CD4-positive, alpha-beta T cell treated with Interleukin-6 at 100 ng/mL for 8 hours (primary cell): ENCODE measurements at places on chromosomes 3 and 15.
A peak's percentile ranks its signal among the peaks of the same experiment; 100 is the strongest.

DNA sequence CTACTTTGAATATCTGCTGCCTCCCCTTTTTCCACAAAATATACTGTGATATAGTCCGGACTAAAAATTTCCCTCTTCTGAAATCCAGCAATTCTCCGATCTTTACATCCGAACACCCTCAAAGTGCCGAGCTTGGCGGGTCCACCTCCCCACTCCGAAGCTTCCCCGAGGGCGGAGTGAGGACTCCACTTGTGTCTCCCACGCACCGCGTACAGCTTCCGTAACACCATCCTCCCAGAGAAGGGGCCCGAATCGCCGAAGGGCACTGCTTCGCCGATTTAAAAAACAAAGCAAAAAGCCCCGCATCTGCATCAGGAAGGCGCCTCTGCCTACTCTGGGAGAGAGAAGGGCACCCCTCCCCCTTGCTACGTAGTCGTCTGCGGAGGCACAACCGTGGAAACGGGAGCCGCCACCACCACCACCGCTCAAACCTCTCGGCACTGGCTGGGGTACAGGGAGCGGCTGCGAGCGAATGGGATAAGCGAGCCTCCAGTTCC, 551 bp downstream of the NCBP2 start:
- DNase-seq, result peak; percentile 28

DNA sequence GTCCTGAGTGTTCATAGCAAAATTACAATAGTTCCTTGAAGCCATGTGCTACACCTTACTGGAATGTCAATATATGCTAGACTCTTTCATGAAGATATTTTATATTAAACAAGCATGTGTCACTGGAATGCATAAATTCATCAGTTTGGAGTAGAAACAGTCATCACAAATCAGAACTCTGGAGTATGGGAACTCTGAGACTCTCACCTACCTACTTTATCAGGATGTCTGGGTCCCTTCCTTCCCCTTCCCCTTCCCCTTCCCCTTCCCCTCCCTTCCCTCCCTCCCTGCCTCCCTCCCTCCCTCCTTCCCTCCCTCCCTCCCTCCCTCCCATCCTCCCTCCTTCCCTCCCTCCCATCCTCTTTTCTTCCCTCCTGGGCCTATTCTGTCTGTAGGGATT, 144.7 kb upstream of the PEX5L start:
- no peak for DNase-seq

DNA sequence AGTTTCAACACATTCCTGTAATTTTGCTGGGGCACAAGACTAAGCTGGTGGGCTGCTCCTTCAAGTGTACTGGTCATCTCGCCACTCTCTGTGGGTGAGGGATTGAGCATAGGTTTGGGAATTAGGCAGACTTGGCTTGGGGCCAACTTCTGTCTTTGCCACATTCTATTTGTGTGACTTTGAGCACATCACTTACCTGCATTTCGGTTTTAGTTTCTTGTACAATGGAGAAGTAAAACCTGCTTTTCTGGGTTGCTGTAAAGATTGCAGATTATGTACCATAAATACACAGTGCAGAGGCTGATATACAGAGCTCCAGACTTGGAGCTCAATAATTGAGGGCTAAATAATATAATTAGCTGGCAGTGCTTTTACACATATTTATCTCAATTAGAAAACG, 162.1 kb downstream of the C3orf38 start:
- DNase-seq, result no peak

GRCh38 chr3:24382647-24383046, 112.0 kb downstream of the THRB start:
- DNase-seq, result no peak

- DNase-seq, result no peak
These were observed 39.0 kb upstream of the ITGA11 start for GRCh38 chr15:68470976-68471375.

GRCh38 chr3:102089904-102090720, 240.8 kb downstream of the NFKBIZ start:
- no peak for DNase-seq

GRCh38 chr3:193301433-193301832, 60.4 kb downstream of the PLAAT1 start:
- no peak for DNase-seq

GRCh38 chr3:15952543-15953175, 154.9 kb upstream of the ANKRD28 start:
- DNase-seq, result no peak

DNA sequence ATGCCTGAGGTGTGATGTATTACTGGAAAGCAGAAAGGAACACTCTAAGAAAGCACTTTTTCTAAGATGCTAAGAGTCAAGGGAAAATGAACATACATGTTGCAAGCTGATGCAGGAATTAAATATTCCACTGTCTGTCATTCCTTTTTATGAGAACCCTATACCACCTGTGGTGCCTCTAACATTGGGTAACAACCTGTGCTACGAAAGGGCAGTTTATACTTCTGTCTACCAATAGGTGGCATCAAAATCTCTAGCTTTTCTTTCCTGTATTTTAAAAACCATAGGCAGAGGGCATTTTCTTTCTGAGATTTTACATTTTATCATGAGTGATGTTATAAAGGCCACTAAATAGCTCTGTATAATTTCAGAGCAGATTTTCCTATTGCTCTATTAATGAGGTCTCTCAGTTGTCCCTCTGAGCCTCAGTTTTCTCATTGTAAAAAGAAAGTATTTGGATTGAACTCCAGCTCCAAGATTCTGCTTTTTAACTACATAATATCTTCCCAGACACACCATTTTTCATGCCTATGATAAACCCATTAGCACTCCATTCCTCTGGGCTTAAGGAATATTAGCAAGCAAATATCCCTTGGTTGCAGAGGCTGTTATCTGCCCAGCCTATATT, 3.5 kb upstream of the CPNE4 start:
- no peak for DNase-seq

DNA sequence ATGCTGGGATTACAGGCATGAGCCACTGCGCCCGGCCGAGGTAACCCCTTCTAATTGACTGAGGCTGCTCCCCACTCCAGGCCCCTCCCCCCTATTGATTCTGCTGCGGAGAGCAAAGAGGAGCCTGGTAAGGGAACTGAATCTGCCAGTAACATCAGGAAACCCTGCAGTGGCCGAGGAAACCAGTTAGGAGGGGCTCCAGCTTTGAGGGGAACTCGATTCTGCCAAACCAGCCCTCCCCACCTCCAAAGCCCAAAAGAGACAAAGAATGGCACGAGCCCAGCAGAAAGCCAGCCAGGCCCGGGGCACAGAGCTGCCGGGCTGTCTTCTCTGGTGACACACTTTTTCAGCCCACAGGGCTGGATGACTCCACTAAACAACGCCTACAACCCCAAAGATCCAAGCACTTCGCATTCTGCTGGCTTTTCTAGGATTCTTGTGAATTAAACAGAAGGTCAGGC, 15.0 kb upstream of the ACAD9 start:
- DNase-seq, result no peak

GRCh38 chr3:9787714-9788113, 4.6 kb downstream of the TADA3 start:
- DNase-seq, result no peak

DNA sequence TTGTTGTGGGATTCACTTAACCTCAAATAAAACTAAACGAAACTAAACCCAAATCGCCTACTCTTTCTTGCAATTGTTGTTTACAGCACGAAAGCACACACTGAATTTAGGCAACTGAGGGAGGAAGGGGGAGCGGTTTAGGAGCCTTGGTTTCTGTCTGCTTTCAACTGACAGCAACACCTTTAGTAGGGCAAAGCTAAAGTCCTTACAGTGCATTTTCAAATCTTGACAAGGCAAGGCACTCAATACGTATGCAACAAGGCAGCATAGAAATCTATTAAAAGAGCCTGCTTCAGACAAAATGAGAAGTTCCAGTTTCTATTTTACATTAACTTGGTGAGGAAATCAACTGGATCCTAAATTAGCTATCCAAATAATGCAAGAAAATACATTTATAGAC, 174.6 kb downstream of the CHST2 start:
- DNase-seq, result no peak

- no peak for DNase-seq
These were observed 69.3 kb upstream of the CBLB start for GRCh38 chr3:105938101-105938500.

DNA sequence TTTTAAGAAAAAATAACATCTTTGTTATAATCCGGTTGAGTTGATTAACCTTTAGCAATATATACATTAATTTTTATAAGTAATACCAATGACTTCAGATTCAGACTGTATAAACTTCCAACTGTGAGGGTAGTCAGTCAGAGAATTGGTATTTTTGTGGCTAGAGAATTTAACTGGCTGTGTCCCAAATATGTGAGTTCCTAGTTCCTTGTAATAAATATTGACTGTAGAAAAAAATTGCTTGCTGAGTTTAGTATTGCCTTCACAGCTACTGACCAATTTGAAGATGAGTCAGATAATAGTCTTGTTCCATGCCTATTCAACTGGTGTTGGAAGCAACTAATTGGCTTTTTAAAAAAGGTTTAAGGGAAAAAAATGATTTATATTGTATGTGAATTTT, 210.8 kb downstream of the GAP43 start:
- DNase-seq, result no peak

DNA sequence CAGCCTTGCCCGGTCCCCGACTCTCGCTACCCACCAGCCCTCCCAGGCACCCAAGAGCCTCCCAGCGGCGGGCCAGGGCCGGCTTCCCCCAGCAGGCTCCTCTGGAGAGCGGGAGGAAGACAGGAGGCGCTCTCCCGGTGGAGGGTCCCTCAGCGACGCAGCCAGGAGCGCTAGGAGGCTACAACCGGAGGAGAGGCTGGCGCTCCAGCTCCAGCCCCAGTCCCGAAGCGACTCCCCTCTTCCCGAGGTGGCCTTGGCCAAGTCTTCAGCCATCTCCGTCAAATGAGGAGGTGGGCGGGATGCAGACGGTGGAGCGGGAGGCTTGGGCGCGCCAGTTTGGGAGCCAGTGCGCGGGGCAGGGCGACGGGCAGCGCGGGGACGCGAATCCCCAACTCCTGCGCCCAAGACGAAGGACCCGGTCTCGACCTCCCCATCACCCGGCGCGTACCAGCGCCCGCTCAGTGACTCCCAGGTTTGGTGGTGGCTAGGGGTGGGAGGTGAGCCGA, 722 bp downstream of the CHRNA3 start:
- no peak for DNase-seq

- DNase-seq, result no peak
These were observed 173.4 kb downstream of the MYRIP start for GRCh38 chr3:39982665-39983357.

GRCh38 chr15:74417225-74417624, 16.5 kb downstream of the SEMA7A start:
- no peak for DNase-seq

- no peak for DNase-seq
These were observed 422 bp upstream of the SETMAR start for GRCh38 chr3:4302747-4303146.

GRCh38 chr3:80007522-80007921, 239.7 kb upstream of the ROBO1 start:
- DNase-seq, result no peak

GRCh38 chr3:187021748-187022402, 91.5 kb downstream of the ST6GAL1 start:
- DNase-seq, result no peak

GRCh38 chr3:30073622-30074021, 532.8 kb upstream of the TGFBR2 start:
- no peak for DNase-seq

GRCh38 chr15:38461066-38461833, 7.3 kb downstream of the FAM98B start:
- DNase-seq, result no peak

DNA sequence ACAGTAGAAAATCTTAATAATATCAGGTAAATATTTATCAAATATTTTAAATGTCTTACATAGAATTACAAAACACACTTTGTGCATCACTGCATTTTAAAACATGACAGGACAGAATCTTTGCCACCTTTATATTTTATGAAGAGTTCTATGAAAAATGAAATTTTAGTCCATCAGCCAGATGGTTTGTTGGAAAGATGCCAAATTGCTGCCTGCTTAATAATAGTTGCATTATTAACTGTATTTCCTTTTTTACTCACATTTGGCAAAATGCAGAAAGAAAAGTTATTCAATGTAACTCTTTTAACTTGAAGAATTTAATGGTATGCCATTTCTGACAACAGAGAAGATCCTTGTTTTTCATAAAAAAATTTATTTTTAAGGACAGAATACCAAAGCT, 1271.6 kb downstream of the NSUN3 start:
- no peak for DNase-seq

DNA sequence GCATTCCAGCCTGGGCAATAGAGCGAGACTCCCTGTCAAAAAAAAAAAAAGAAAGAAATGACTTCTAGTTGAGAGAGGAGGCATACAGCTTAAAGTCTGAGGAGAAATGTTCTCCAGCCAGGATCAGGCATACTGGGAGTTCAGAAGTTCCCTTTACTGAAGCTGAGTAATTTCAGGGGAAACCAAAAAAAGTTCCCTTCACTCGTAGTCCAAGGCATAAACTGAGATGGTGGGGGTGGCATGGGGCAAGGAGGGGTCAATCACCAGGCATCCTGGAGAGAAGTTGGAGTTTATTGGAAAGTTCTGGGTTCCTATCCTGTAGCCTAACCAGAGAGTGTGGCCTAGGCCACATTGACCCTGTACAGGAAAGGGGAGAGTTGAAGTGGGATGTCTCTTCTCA, 5.9 kb downstream of the GPX1 start:
- DNase-seq, result no peak

- no peak for DNase-seq
These were observed 261.3 kb downstream of the TBC1D5 start for GRCh38 chr3:17481116-17481515.

DNA sequence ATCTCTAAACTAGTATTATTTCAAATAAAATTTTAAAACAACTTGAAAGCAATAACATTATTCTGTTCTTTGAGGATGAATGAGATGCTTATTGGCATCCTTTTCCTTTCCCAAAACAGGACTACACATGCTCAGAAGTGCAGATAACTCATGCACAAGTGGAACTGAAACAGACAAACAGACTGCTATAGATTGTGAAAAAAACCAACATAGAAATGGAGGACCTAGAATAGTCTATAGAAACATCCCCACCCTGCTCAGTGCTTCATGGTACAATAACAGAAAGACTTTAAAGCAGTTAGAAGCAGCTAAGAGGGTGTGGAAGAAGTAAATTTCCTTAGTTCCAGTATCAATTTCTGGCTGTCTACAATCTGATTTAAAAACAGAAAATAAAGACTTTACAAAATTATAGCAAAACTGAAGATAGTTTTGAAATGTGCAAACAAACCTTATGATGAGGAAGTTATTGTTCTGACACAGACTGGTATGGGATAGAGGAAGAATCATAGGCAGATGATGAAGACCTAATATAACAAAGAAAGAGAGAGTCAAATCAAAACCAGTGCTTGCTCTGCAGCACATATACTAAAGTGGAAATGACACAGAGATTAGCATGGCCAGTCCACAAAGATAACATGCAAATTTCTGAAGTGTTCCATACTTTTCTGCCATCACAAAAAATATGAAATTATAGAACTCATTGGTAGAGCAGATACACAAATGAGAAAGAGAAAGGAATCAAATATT, 1025.4 kb downstream of the SQOR start:
- DNase-seq, result no peak
